Caco-2 (cell line): ENCODE measurements at places on chromosomes 7 and 10. TPM values are rescaled to one million over a fixed set of nuclear protein-coding genes. Genes with fewer than 3 reads are reported as not detected.

DNA sequence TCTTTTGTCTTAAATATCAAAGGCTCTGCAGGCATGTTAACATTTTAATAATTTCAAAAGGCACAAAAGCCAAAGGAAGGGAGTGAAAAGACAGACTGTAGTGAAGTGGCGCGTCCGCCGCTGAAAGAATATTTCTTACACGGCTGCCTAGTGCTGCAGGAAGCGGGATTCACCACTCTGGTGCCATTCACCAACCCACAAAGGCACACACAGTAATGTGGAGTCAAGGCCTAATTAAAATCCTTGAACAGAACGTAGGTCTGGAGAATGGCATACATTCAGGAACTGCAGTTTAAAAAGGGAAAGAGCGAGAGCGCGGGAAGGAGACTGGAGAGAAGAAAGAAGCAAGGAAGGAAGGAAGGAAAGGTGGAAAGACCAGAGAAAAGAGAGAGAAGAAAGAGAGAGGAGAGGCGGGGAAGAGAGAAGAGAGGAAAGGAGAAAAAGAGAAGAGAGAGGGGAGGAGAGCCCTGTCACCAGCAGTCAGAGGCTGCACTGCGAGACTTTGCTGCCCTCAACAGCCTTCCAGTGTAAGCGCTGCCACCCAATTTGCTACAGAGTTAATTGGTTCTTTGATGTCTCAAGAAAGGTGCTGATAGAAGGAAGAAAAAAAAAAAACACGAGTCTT, 554.0 kb downstream of the MDFIC start:
- DNase-seq, result no peak

DNA sequence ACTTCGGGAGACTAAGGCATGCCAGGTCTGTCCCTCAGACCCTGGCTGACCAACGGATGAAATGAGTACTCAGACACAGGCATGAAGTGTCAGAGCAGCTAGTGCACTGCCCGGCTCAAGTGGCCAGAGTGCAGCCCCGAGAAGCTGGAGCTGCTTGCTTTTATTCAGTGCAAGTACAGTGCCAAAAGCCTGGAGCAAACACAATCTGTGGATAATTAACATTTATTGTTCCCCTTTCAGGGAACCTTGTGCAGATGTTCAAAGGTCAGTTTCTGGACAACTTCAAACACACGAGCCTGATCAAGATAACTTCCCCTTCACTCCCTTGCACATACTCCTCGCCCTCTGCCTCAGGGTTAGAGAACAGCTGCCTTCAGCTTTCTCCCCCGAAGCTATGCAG, 7.9 kb upstream of the ATE1 start:
- peak; percentile 90 for DNase-seq

- no peak for DNase-seq
These were observed 40.8 kb upstream of the HSPA12A start for GRCh38 chr10:116783011-116783655.

DNA sequence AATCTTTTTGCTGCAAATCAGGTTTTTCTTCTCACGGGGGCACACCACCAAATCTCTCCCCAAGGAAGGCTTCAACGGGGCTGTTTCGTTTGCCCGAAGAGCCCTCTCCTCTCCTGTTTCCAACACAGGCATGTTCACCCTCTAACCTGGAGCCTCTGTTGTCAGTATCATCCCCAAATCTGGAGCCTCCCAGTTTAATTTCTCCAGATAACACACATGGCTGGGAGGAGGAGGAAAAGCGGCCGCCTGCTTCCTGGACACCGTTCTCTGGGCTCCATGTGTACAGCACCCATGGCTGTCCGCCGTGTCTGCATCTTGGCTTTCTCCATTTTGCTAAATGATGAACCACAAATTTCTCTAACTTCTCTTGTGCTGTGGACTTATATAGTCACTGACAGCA, 214.5 kb downstream of the DIP2C start:
- no peak for DNase-seq

GRCh38 chr10:44960482-44961229, 1.1 kb downstream of the RASSF4 start:
- no peak for DNase-seq

- peak; percentile 13 for DNase-seq
These were observed 1.3 kb downstream of the ABCB1 start for GRCh38 chr7:87599336-87599735.

GRCh38 chr10:125156196-125156595, 4.2 kb downstream of the CTBP2 start:
- DNase-seq, result no peak

GRCh38 chr10:102869258-102870198, at the start of gene AS3MT:
AS3MT (plus strand) TSS chr10:102869470; CDS start chr10:102869593, 123 bp downstream.
- peak; percentile 86 for DNase-seq

DNA sequence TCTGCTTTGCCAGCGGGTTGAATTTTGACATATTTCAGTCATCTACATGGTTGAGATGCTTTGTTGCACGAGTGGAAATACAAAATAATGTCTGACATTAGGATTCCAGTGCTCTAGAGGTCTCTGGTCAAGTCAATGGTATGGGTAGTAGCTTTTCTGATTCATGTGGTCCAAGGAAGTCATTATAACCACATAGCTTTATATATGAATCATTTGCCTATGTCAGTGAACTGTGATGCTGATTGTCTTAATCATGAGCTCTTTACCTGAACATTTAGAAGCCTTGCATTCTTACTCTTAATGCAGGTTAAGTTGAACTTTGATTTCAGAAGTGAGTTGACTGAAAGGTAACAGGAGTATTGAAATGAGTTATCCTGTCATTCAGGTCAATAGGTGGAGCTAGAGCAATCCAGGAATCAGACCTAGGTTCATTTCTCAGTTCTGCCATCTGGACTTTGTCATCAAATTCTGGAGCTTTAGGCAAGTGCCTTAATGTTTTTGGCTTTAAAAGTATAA, 3.3 kb downstream of the MAPK8 start:
- peak; percentile 36 for DNase-seq

DNA sequence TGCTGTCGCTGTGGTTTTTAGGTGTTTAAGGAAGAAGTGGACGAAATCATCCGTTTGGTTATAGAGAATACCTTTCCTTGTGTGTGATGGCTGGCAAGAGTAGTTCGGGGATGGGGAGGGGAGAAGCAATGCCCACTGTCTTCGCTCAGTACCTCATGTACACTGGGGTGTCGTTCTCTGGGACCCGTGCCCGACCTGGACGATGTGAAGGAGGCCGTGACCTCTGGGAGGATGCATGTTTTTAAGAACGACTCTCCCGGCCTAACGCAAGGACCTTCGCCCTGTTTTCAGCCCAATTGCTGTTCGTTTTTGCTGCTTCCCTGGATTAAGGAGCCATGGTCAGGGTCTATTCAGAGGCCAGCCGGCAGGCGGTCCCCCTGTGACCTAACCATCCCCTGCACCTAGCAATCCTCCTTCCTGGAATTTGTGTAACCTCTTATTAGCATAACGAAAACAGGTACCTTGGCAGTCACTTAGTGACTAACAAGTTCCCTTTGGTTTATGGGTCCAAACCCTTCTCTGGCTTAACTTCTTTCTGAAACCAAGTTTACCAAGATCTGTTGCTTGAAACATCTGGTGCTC, 1.3 kb downstream of the NFE2L3 start:
- DNase-seq, result peak; percentile 32

- DNase-seq, result no peak
These were observed 252.7 kb upstream of the HABP2 start for GRCh38 chr10:113300201-113300600.

DNA sequence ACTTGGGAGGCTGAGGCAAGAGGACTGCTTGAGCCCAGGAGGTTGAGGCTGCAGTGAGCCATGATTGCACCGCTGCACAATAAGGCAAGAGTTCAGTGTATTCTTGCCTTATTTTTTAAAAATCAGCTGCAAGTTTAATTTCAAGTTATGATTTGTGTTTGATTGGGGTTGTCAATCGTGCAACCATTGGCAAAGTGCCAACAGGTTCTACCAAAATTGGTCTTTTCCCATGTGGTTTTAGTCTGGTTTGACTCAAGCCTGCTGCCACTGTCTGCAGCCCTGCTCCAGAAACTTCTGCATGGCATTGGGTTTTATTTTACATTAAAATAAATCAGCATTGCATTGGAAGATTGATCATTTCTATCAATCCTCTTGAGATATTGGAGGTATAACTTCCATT, 72.7 kb downstream of the PTPRE start:
- DNase-seq, result no peak

DNA sequence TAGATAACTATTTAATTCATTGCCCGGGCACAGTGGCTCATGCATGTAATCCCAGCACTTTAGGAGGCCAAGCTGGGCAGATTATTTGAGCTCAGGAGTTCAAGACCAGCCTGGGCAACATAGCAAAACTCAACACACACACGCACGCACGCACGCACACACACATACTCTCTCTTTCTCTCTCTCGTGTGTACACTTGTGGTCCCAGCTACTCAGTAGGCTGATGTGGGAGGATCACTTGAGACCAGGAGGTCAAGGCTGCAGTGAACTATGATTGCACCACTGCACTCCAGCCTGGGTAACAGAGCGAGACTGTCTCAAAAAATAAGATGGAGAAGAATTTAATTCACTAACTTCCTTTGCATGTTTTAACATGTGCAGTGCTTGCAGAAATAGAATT, 38.1 kb downstream of the PTPN12 start:
- no peak for DNase-seq

GRCh38 chr7:113371416-113372043, 253.2 kb upstream of the SMIM30 start:
- DNase-seq, result no peak

DNA sequence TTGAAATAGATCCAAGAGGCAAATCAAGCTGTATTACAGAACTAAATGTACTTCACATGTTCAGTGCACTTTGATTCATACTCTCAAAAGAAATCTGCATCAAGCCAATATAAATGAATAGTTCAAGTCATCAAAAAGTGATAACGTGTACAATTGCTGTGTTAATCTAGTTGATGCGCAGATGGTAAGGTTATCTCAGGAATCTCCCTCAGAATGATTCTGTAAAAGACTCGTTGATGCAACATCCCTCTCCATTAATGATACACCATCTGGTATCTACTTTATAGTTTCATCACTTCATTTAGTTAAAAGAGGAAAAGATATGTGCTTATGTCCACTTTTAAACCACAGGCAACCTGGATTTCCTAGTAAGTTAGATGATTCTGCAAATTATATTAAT, 200.6 kb downstream of the CHCHD3 start:
- no peak for DNase-seq

DNA sequence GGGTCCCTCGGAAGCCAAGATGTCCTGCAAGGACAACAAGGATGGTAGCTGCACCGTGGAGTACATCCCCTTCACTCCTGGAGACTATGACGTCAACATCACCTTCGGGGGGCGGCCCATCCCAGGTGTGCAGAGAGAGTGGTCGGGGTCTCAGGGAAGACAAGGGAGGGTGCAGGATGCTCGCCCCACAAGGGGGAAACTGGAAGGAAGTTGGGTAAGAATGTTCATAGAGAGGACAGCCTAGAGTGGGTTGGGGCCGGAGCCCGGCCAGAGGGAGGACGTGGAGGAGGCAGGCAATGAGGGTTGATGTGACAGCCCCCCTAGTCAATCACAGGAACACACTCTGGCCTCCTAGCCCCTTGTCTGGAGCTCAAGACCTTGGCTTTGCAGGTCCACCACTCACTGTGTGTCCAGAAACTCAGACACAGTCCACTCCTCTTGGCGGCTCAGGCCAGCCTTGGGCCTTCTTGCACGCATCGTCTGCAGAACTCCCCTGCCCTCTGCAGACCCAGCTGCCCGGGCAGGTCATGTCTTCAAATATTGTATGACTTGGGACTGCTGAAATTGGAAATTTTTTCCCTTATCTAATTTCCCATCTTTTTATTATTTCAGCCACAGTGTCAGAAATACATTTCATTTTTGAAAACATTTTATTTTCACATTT, 15.7 kb upstream of the ATP6V1F start:
- no peak for DNase-seq

- DNase-seq, result no peak
These were observed 65.8 kb downstream of the RHOBTB1 start for GRCh38 chr10:60878224-60878623.

GRCh38 chr10:4514445-4515108, 311.4 kb upstream of the AKR1E2 start:
- no peak for DNase-seq

- DNase-seq, result peak; percentile 61
These were observed 10.6 kb upstream of the PRTFDC1 start for GRCh38 chr10:24962995-24963394.

- no peak for DNase-seq
These were observed 120.2 kb upstream of the AMPH start for GRCh38 chr7:38751416-38751815.

- no peak for DNase-seq
These were observed 191.7 kb upstream of the IMMP2L start for GRCh38 chr7:111753968-111754367.

GRCh38 chr7:16847381-16847860, 34.4 kb downstream of the AGR3 start:
- DNase-seq, result peak; percentile 96

- no peak for DNase-seq
These were observed 957.6 kb upstream of the ZNF722 start for GRCh38 chr7:63040966-63041610.

DNA sequence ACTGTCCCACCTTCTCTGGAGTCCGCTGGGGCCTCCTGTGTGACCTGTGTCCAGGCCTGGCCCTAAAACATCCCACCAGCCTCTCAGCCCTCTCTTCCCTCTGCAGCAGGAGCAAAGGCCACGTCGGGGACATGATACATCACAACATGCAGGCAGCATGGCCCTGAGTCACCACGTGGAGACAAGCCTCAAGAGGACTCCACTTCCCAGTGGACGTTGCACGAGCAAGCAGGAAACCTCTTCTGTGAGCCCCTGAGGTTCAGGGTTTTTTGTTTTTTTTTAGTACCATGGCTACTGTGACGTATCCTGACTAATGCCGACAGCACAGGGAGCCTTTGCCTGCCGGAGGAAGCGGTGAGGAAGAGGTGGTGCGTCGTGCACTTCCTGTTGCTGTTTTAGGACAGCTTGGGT, 165.9 kb downstream of the DNAJB6 start:
- DNase-seq, result no peak

- DNase-seq, result no peak
These were observed 94.7 kb upstream of the ZMIZ1 start for GRCh38 chr10:78973901-78974616.

GRCh38 chr7:141027043-141027442, 12.3 kb upstream of the MRPS33 start:
- no peak for DNase-seq

GRCh38 chr7:147510923-147511322, 1079.6 kb upstream of the C7orf33 start:
- no peak for DNase-seq

Gene WDFY4
- not detected in 2 replicates for total RNA-seq

Gene VSTM4
- not detected in 2 replicates for total RNA-seq

Gene PHYHIPL
- 48.1 and 50.2 TPM in 2 replicates for total RNA-seq

Gene PCDH15
- total RNA-seq, result 0.02 and 0.07 TPM in 2 replicates

Gene TCERG1L
- total RNA-seq, result not detected in 2 replicates

Gene SEMA3E
- total RNA-seq, result 0.20 TPM in 1 of 2 replicates, not detected in the other

Gene ASB10
- not detected in 2 replicates for total RNA-seq

Gene OR2A42
- not detected in 2 replicates for total RNA-seq

Gene GPR26
- not detected in 2 replicates for total RNA-seq

Gene TUBAL3
- total RNA-seq, result 0.39 TPM in 1 of 2 replicates, not detected in the other

Gene INA
- 0.51 and 0.52 TPM in 2 replicates for total RNA-seq

Gene WNT16
- total RNA-seq, result not detected in 2 replicates

Gene PIK3CG
- total RNA-seq, result not detected in 2 replicates
